ENCODE measurements at places on chromosomes 1 and 21.

DNA sequence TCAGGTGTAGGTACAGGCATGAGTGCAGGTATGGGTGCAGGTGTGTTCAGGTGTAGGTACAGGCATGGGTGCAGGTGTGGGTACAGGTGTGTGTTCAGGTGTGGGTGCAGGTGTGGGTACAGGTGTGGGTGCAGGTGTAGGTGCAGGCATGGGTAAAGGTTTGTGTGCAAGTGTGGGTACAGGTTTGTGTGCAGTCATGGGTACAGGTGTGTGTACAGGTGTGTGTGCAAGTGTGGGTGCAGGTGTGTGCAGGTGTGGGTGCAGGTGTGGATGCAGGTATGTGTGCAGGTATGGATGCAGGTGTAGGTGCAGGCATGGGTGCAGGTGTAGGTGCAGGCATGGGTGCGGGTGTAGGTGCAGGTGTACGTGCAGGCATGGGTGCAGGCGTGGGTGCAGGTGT is 79.4 kb upstream of the ACTL8 start:
- no peak for DNase-seq

GRCh38 chr1:29806646-29807319 is 570.5 kb downstream of the PTPRU start:
- no peak for DNase-seq

DNA sequence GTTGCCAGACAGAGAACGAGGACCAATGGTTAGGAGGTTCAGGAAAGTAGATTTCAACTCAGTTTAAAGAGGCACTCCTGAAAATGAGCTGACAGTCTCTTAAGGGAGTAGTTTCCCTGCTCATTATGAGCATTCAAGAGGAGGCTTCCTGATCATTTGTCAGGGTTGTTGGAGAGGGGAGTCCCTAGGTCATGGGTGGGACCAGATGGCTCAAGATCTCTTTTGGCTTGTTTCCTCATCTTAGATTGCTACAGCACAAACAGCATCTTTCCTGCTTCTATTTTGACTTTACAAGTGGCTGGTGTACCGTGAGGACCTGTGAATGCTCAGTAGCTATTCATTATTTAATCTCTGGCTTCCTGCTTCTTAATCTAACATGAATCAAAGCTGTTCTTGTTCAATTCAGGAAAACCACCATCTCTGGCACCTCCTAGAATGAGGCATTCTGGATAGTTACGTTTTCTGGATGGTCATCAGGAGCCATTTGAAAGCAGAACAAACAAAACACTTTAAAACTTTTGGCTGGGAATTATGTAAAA is 47.6 kb downstream of the PEX14 start:
- no peak for DNase-seq

DNA sequence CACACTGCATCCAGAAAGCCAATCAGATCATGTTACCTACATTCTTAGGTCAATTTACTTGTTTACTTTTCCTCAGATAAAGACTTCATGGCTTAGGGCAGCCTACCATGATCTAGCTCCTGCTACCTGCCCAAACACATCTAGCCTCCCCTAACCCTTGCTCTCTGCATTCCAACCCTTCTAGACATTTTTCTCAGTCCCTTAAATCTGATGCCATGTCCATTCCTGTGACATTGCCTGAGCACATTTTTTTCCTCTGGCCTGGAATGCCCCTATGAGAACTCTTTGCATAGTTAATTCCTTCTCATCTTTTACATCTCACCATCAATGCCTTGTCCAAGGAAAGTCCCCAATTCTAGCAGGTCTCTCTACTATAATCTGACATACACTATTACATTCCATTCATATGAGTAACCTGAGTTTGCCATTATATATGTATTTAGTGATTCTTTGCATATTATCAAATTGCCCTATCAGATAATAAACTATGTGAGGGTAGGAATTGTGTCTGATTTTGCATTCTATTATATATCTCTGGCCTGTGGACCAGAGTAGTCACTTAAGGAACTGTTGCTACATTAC is 166.9 kb downstream of the COL11A1 start:
- DNase-seq = no peak

- no peak for DNase-seq
Measured at GRCh38 chr21:45169682-45170081, 95.3 kb downstream of the ADARB1 start.

- DNase-seq = no peak
Measured at GRCh38 chr1:98981917-98982513, 22.6 kb downstream of the PLPPR5 start.

Data from AML-193 (cell line).